ENCODE measurements at places on chromosomes 1 and 21.
A peak's percentile ranks its signal among the peaks of the same experiment; 100 is the strongest.

DNA sequence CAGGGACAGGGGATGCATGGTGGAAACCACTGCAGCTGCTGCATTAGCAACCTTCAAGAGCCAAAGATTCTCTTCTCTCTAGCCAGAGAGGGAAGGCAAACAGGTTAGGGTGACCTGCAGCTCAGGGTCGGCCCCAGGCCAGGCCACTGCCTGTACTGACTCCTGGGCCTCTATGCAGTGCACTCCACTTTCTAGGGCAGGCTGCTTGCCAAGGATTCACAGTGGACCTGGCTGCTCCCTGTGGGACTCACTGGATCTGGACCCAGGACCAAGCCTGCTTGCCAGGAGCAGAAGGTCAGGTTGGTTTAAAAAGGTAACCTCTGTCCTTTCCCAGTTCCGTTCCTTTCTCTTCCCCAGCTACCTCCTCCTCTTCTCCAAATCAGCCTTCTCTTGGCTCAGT, 52.4 kb downstream of the HIVEP3 start:
- no peak for DNase-seq

- no peak for DNase-seq
These were observed 24.6 kb downstream of the ST7L start for GRCh38 chr1:112594208-112594876.

DNA sequence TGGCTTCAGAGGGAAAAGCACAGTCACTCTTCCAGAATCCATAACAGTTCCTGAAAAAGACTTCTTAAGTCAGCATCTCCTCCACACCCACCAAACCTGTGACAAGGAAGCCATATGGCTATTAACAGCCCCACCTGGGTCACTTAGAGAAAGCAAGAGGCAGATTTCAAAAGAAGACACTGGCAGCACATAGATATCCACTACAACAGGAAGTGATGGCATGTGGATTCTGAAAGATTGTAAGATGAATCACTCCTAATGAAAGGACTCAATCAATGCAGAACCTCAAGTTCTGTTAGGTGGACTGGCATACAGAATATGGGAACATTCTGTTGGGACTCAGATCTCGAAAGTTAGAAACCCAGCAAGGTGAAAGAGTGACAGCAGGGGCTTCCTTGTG, 365.9 kb downstream of the TGFB2 start:
- no peak for DNase-seq

- DNase-seq, result no peak
These were observed 80.3 kb upstream of the PTBP2 start for GRCh38 chr1:96641282-96641681.

GRCh38 chr1:31180338-31180737, 59.3 kb downstream of the NKAIN1 start:
- DNase-seq, result no peak

- no peak for DNase-seq
These were observed 41.3 kb upstream of the DMBX1 start for GRCh38 chr1:46448109-46448911.

DNA sequence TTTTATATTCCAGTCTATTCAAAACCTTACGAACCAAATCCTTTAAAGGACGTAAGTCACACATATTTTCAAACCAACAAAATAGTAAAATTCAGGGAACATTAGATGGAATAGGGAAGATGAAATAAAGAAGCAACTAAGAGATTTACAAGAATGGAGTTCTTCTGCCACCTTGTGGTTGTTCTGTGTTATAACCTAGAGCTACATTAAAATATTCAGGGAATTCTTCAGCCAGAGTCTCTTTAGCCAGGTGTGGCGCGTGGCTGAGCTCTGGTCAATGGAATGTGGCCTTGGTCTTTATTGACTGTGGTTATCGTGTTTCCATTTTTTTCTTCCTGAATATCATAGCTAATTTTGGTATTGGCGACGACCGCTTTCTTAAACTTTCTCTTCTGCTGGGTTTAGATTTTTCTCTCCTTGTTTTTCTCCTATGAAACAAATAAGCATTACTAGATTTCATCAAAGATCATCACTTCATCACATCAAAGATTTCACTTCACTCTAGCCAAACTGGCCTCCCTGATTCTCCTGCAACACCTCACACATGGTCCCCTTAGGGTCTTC, 221.3 kb downstream of the MRPL39 start:
- no peak for DNase-seq

- DNase-seq, result peak; percentile 30
These were observed 3.0 kb downstream of the FMO1 start for GRCh38 chr1:171251042-171251951.

GRCh38 chr21:18744840-18745239, 341.3 kb upstream of the TMPRSS15 start:
- no peak for DNase-seq

GRCh38 chr21:15520811-15521643, 208.8 kb upstream of the USP25 start:
- no peak for DNase-seq

DNA sequence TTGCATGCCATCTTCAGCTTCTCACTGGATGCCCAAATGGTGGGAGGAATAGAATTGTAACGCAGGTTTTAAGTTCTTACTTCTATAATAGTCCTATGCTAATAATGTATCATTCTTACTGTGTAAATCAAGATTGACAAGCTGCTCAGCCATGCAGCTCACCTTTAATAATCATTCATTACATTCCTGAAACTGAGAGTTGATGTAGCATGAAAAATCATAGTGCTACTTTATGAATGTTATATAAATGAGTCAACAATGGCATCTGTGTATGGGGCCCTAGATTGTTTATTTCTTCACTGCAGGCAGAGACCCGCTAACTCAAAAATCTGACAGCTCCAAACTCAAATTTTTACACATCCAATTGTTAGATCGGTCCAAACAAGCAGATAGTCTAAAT, 34.4 kb downstream of the FH start:
- no peak for DNase-seq

- DNase-seq, result no peak
These were observed 403 bp upstream of the C1orf122 start for GRCh38 chr1:37807220-37807554.

DNA sequence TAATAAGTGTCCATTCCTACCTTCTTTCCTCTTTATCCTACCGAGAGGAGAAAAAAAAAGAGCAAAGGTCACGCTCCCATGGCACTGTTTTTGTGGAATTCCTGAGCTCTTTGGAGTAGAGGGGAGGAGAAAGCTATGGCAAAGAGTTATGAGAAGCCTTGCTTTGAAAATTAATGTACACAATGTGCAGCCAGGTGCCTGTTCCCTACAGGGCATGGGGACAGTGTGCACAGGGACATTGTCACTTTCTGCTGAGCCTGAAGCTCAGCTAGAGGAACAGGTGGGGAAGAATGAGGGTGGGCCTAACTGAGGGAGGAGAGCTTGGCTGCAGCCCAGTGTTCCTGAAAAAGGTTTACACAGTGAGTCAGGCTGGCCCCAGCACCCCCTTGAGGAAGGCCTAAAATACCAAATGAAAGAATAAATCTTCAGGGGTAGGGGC, 66.1 kb downstream of the PLXNA2 start:
- no peak for DNase-seq

DNA sequence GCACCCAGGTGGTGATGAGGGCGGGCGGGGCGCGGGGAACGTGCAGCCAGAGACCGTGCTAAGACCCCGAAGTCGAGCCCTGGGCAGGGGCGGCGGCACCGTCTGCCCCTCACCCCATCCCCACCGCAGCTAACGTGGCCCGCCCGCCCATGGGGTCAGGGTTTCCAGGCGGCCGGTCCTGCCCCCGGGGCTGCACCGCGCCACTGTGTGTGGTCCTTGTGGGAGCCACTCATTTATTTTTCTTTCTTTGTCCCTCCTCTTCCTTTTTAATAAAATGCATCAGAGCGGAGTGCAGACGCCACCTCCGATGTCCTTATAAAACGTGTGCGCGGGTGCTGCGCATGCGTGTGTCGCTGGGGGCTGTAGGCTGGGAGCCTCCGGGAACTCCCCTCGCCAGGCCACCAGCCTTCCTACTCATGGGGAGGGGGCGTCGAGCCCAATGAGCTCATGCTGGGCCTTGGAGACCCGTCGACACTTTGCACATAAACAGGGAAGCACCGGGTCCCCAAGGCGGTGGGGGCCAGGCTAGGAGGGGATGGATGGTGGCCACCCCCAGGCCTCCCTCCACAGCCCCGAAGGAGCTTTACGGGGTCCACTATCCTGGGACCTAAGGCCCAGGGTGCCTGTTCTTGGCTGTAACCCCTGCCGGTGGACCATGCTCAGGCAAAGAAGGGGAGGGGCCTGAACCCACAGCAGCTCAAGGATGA, 59.9 kb downstream of the WNT9A start:
- DNase-seq, result no peak

GRCh38 chr1:198861636-198862035, 222.8 kb downstream of the PTPRC start:
- DNase-seq, result no peak

DNA sequence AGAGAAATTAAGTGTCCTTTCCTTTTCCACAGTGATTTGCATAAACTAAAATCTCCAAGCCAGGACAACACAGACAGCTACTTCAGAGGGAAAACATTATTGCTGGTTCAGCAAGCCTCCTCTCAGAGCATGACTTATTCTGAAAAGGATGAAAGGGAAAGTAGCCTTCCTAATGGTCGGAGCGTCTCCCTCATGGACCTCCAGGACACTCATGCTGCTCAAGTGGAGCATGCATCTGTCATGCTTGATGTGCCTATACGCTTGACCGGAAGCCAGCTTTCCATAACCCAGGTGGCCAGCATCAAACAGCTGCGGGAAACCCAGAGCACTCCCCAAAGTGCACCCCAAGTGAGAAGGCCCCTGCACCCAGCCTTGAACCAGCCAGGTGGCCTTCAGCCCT, 39.1 kb downstream of the CLEC20A start:
- DNase-seq, result no peak

- no peak for DNase-seq
These were observed 126.0 kb upstream of the IPO9 start for GRCh38 chr1:201702936-201703335.

DNA sequence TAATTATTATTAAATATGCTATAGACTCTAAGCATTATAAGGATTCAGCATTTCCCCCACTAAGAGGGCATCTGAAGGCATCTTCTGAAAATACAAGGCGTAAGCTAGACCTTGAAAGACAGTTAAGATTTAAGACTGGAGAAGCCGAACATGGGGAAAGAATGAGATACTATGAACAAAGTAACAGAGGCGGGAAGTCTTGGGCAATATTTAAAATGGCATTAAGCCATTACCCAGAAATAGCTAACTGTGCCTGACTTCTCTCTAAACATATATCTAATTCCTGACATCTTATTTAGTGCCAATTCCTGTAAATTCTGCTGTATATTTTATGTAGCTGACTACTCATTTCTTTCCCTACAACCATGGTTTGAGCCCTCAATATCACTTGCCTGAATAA, 20.9 kb downstream of the DPH5 start:
- DNase-seq, result no peak

- DNase-seq, result peak; percentile 79
These were observed 26.4 kb upstream of the CTTNBP2NL start for GRCh38 chr1:112369392-112370285.

GRCh38 chr21:33931799-33932390, 16.3 kb upstream of the ATP5PO start:
- DNase-seq, result no peak

GRCh38 chr1:75092141-75092540, 42.0 kb upstream of the LHX8 start:
- no peak for DNase-seq

All from brain microvascular endothelial cell (primary cell).